Endothelial cell (in vitro differentiated cells): ENCODE measurements at places on chromosomes 2 and 18. TPM values are rescaled to one million over a fixed set of nuclear protein-coding genes. Genes with fewer than 3 reads are reported as not detected.

DNA sequence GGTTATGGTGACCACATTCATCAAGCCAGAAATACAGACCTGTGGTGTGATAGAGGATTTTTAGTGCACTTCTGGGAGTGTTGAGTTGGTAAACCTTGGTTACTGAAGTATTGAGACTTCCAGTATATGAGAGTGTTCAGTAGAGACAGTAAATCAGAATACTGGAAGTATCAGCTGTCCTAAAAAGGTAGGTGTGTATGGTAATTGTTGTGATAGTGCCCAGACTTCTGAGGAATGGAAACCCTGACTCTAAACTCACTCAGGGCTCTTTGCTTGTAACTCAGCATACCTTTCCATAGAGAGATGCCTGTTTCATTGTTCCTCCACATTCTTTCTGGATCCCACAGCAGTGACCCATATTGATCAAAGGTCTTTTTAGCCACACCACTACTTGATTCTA is 217.1 kb downstream of the SETBP1 start:
- DNase-seq = no peak

DNA sequence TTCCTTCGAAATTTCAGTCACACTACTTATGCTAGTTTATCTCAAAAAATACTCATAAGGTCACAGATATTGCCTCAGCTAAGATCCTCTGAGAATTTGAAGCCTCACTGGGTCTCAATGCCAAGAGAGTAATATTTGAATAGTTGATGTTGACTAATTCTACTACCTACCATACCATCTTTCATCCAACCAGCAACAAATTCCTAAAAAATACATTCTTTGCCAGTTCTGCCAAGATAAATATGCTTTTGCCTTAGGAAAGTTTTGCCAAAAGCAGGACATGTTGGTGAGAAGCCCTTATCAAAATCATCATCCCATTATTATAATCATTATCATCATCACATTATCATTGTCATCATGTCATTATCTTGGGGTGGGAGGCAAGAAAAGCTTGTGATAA is 544.6 kb upstream of the ZEB2 start:
- DNase-seq = no peak

DNA sequence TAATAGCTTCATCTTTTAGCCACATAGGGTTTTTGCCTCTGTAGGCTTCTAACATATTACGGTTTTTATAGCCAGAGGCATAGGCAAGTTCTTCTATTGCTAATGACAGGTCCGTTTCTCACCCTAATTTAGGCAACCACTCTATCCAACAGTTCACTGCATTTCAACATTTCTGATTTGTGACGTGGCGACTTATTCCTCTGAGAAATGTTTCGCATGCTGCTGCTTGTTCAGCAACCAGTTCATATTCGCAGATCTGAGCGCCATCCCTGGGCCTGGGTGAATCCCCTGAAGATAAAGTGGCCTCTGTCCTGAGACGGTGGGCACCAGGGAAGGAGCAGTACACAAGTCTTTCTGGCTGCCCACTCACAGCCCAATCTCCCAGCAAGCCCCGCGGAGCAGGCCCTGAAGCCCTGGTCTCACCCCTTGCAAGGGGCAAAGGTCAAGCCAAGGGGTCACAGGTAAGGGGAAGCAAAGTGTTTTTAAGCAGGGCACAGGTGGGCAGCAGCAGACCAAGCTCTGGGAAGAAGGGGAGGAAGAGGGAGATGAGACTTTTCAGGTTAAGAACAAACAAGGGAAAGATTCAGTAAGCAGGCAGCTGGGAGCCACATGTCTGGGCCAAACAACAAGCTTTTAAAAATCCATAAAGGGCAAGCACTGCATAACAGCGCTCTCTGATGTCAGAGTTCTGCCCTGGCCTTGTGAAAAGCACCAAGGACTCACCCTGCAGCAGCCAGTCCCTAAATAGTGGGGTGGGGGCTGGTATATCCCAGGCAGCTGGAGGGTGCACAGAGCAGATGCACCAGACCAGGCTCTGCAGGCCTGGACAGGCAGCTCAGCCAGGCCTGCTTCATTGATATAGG is 10.8 kb upstream of the COX7A2L start:
- DNase-seq = no peak

Gene CCDC68
- 0.87 TPM for total RNA-seq

Gene LBX2
- total RNA-seq = not detected
